NCI-H524 (cell line): ENCODE measurements at places on chromosomes 7 and 10.

DNA sequence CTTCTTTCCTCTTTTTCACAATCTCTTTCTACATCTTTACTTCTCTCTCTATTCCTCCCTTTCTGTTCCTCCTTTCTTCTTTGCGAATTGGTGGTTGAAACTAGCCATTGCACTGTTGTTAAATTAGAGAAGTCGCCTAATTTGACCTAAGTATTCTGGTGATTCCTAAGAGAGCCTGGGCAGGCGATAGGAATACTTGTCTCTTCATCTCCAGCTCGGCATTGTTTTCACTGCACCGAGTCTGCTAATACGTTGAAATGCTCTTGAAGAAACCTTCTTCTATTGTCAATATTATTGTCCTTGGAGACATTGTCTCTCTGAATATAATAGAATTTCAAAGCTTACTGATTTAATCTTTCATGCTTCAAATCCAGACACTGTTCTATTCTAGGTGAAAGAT lies 31.7 kb downstream of the KCND2 start:
- no peak for DNase-seq

GRCh38 chr10:117931078-117931477 lies 115.7 kb downstream of the RAB11FIP2 start:
- DNase-seq, result no peak

DNA sequence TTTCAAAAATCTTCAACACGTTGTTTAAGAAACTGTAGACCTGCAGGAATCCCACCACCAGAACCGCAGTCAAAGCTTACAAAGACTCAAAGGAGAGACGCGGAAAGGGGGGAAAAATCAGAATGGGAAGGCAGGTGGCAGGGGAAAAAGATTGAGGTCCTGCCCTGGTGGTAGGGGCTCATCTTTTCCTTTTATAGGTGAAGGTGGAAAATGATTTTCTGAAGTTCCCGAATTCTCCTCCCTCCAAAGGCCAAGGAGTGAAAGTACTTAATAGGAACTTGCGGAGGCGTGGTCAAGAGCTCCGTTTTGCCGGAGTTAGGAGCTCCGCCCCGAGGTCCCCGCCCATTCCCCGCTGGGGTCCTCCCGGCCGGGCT lies 724 bp downstream of the BBIP1 start:
- no peak for DNase-seq

DNA sequence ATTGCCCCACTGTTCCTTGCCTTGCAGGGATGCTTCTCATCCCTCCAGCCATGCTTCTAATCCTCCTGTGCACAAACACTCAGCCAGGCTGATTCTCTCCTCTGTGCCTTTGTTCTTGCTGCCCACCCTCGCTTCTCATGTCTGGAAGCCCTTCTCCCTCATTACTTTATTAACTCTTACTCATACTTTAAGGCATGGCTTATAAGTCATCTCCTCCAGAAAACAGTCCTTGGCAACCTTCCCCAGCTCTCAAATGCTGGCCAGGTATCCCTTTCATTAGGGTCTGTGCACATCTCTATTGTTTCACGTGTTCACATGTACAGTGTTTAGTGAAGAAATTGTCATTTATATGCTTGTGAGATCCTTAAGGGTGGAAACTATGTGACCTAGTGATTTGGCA lies 62.9 kb downstream of the ITGB8 start:
- DNase-seq, result no peak

GRCh38 chr7:121138262-121138933 lies 149.9 kb downstream of the CPED1 start:
- peak; percentile 28 for DNase-seq

GRCh38 chr7:130286881-130287280 lies 6.1 kb upstream of the CPA4 start:
- DNase-seq, result no peak

DNA sequence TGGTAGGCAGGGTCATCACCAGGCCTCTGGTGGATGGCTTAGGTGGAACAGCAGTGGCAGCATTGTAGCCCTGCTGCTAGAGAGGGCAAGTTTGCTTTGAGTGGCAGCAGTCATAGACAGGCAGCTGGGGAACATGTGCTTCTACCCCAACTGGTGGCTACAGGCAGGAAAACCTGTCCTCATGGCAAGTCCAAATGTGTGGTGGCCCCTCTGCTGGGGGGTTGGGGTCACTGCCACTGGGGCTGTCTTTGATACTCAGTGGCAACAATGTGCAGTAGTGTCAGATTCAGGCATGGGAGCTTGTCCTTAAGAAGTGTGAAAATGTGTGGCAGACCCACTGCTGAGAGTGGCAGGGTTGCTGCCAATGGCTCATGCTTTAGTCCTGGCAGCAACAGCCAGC lies 186.2 kb upstream of the NPSR1 start:
- no peak for DNase-seq

- no peak for DNase-seq
Measured at GRCh38 chr10:132107949-132108877, 42.5 kb downstream of the JAKMIP3 start.

DNA sequence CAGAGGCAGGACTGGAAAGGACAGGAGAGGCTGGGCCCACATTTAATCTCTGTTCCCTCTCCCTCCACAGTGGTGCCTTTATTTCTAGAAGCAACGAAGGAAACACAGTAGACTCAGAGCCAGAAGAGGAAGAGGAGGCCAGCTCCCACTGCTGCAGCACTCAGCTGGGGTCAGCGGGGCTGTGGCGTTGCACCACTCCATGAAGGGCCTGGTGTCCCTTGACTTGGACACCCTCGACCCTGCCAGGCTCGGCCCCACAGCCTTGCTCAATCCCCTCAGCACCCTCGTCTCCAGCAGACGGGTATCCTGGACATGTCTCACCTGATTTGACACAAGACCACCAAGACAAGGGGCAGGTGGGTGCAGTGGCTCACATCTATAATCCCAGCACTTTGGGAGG lies 38.8 kb downstream of the PRKAG2 start:
- no peak for DNase-seq

- no peak for DNase-seq
Measured at GRCh38 chr7:32501522-32501921, 6.2 kb downstream of the AVL9 start.

GRCh38 chr10:132938472-132939339 lies 3.7 kb downstream of the CFAP46 start:
- peak; percentile 19 for DNase-seq

DNA sequence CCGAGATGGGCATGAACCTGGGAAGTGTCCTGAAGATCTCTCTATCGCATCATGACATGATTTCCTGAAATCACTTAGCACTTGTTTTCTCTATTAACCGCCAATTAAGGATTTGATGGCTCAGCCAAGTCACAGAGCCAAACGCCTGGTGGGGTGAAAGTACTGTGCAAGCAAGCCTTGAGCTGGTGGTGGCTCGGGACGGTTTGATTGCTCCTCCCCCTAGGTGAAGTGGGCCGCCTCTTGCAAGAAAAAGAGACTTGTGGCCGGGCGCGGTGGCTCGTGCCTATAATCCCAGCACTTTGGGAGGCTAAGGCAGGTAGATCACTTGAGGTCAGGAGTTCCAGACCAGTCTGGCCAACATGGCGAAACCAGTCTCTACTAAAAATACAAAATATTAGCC lies 50.3 kb downstream of the COL26A1 start:
- no peak for DNase-seq

- no peak for DNase-seq
Measured at GRCh38 chr7:156582591-156583123, 57.9 kb upstream of the RNF32 start.

GRCh38 chr10:126551202-126551601 lies 119.3 kb downstream of the C10orf90 start:
- DNase-seq, result no peak
